ENCODE measurements at places on chromosomes 4 and X.

DNA sequence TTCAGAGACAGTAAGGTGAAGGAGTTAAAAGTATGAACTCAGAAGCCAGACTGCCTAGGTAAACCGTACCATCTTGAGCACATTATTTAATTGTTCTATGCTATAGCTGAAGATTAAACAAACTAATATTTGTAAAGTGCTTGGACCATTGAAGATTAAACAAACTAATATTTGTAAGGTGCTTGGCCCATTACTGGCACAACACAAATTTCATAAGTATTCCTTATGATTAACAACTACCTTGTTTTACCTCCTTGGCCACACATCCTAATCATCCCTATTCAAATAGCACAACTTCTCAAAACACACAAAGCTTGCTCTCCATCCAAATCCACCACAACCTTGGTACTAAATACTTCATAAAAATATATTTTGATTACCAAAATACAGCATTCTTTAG is 137.0 kb downstream of the PPP3CA start:
- no peak overlapping the region for H3K4me3 ChIP-seq
- H3K27ac ChIP-seq: no peak overlapping the region
- no peaks in the 10 kb centered on the region for H3K4me1 ChIP-seq
- DNase-seq: no peak

GRCh38 chr4:37423310-37423709 is 178.8 kb downstream of the NWD2 start:
- H3K4me1 ChIP-seq: no peaks in the 10 kb centered on the region
- H3K36me3 ChIP-seq: no peaks in the 10 kb centered on the region
- H3K27me3 ChIP-seq: peaks cover 12% of the 10 kb centered on the region

- no peak for DNase-seq
- H3K27me3 ChIP-seq: no peaks in the 10 kb centered on the region
- H3K4me1 ChIP-seq: no peaks in the 10 kb centered on the region
- H3K27ac ChIP-seq: no peak overlapping the region
- no peaks in the 10 kb centered on the region for H3K36me3 ChIP-seq
Observed at GRCh38 chr4:40243386-40243948, 46.6 kb downstream of the RHOH start.

- H3K36me3 ChIP-seq: no peaks in the 10 kb centered on the region
- DNase-seq: no peak
- H3K4me3 ChIP-seq: peak overlapping the region; percentile 94
Observed at GRCh38 chr4:99945718-99946355, 581 bp downstream of the DNAJB14 start.

DNA sequence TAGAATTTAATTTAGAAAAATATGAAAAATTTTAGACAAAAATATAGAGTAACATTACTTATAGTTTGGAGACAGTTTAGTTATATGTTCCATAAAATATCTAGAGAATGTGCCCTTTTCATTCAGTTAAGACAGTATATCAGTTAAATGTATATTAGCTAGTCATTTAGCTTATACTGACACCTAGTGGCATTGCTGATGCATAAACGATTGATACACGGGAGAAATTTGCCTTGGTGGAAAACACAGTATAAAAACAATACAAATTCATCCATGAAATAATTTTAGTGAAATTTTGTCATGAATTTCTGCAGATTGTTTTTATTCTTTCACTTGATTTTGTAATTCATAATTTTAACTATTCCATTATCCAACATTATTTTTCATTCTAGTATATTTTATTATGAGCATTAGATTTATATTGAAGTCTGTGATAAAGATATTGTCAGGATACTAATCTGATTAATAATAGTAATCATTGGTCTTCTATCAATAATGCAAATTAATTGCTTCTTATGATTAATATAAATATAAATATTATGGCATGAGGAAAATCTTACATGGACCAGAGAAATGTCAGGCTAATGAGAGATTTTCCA is 219.0 kb downstream of the TLL1 start:
- H3K27me3 ChIP-seq: no peaks in the 10 kb centered on the region
- no peak for DNase-seq
- no peaks in the 10 kb centered on the region for H3K36me3 ChIP-seq
- H3K4me1 ChIP-seq: no peaks in the 10 kb centered on the region
